ENCODE measurements at places on chromosomes 3 and 15. TPM values are rescaled to one million over a fixed set of nuclear protein-coding genes. Genes with fewer than 3 reads are reported as not detected.

DNA sequence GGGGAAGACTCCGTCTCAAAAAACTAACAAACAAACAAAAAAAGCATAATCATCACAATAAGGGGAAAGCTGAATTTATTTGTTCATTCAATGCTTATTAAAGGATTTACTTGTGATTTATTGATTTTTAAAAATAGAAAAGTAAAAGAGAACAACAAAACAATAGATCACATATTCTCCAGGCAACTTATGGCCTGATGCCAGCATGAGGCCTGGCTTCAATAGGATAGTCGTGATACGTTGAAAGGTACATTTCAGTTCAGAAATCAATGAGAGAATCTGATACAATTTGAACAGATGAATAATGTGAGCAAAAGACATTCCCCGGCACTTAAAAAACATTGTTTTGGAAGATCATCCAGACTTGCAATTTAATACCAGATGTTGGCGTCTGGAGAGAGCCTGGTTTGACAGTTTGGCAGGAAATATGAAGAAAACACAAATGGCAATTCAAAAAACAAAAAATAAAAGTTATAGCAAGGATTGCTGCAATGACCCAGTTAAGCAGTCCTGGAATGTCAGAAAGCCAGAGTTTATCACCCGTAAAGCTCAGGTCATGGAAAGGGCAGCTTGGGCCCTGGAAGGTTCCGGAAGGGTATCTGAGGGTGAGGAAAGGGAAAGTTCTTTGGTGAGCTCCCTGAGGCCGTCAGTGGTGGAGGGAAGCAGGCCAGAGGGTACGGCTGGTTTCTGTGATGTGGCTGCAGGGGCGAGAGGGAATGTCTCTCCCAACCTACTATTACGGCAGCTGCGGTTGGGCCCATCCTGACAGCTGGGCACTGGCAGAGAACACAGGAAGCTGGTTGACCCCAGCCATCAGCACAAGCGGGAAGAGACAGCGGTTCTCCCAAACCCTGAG, 230.2 kb upstream of the HES1 start:
- peaks cover 3% of the 10 kb centered on the region for H3K27me3 ChIP-seq
- H3K27ac ChIP-seq = no peak overlapping the region
- no peak for DNase-seq
- H3K36me3 ChIP-seq = no peaks in the 10 kb centered on the region
- H3K4me3 ChIP-seq = no peak overlapping the region

Gene MAN2A2
- total RNA-seq = 6.7 TPM

Gene GOLGA6L7
- total RNA-seq = not detected

- no peak overlapping the region for H3K27ac ChIP-seq
- no peaks in the 10 kb centered on the region for H3K27me3 ChIP-seq
- no peaks in the 10 kb centered on the region for H3K36me3 ChIP-seq
Observed at GRCh38 chr15:94493176-94493575, 261.8 kb downstream of the MCTP2 start.

GRCh38 chr3:166957121-166957520, 423.0 kb downstream of the ZBBX start:
- H3K4me1 ChIP-seq = no peaks in the 10 kb centered on the region
- no peak overlapping the region for H3K27ac ChIP-seq
- no peak overlapping the region for H3K4me3 ChIP-seq
- DNase-seq = no peak
- H3K27me3 ChIP-seq = no peaks in the 10 kb centered on the region

Gene IMPG2
- 0.02 TPM for total RNA-seq

Data from HepG2 (cell line).